ENCODE measurements at places on chromosomes 16 and 17. TPM values are rescaled to one million over a fixed set of nuclear protein-coding genes. Genes with fewer than 3 reads are reported as not detected.

Gene CEP295NL
- 0.30 TPM for total RNA-seq

Gene DNAI2
- total RNA-seq, result not detected

Gene TP53TG3
- not detected for total RNA-seq

Gene CCL13
- total RNA-seq, result not detected

Gene FAM234A
- 86.8 TPM for total RNA-seq

Gene KCNJ18
- not detected for total RNA-seq

Gene RFNG
- total RNA-seq, result 42.0 TPM

Gene SERPINF2
- not detected for total RNA-seq

Gene KRTAP3-2
- total RNA-seq, result not detected

Gene KCNAB3
- 1.2 TPM for total RNA-seq

Gene GDPD3
- total RNA-seq, result 0.17 TPM

Gene JPT1
- 501 TPM for total RNA-seq

Gene KRT34
- total RNA-seq, result 0.89 TPM

Gene SLC38A8
- not detected for total RNA-seq

Gene TERB1
- not detected for total RNA-seq

Gene DYNLRB2
- not detected for total RNA-seq

Gene OXLD1
- total RNA-seq, result 52.9 TPM

Gene CACNG1
- total RNA-seq, result not detected

Gene RAI1
- total RNA-seq, result 14.6 TPM

Gene OR2C1
- total RNA-seq, result not detected

Gene ARL5C
- total RNA-seq, result not detected

Gene RNF167
- total RNA-seq, result 53.8 TPM

Gene NPIPA3
- 0.34 TPM for total RNA-seq

Gene ZNF750
- total RNA-seq, result not detected

Gene CLEC19A
- total RNA-seq, result not detected

Gene SCGB1C2
- total RNA-seq, result not detected

Gene WNT3
- 0.50 TPM for total RNA-seq

Gene SLC13A2
- not detected for total RNA-seq

All from bronchus fibroblast of lung (primary cell).